Ascending aorta (tissue), 2 donors: ENCODE measurements at places on chromosomes 4 and X.

GRCh38 chrX:119155416-119156035, 27.9 kb upstream of the KIAA1210 start:
- no peak for DNase-seq

DNA sequence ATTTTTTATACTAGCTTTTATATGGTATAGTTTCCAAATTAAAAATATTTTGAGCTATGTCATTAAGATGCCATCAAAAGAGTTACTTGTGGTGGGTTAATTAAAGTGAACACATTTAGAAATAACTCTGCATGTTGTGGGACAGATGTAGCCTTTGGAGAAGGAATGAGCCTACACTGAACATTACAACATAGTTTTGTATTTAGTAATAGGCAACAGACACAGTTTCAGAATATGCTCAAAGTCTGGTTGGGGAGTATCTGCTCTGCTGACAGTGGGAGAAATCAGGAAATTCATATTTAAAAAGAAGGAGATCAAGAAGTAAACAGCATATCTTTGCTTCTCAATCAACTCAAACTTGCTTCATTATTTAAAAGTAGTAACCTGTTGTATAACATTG, 23.7 kb downstream of the EMCN start:
- DNase-seq: no peak

- no peak for DNase-seq
Observed at GRCh38 chrX:63525491-63525890, 174.4 kb upstream of the SPIN4 start.

DNA sequence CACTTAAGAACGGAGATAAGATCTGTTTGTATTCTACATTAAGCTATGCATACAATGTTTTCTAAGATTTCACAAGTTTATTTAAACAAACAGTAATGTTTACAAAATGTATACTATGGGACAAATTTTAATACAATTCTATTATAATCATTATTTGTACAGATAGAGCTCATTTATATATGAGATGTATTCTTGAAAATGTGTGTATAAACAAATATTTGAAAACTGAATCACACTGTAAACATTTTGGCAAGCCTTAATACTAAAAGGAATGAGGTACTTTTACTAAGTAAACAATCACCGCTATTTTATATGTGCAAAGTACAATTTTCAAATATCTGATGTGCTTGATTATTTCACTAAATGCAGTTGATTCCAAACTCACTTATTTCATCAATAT, 119.2 kb upstream of the MAB21L2 start:
- DNase-seq: no peak

- no peak for DNase-seq
Observed at GRCh38 chrX:132181364-132181763, 37.9 kb downstream of the RAP2C start.

DNA sequence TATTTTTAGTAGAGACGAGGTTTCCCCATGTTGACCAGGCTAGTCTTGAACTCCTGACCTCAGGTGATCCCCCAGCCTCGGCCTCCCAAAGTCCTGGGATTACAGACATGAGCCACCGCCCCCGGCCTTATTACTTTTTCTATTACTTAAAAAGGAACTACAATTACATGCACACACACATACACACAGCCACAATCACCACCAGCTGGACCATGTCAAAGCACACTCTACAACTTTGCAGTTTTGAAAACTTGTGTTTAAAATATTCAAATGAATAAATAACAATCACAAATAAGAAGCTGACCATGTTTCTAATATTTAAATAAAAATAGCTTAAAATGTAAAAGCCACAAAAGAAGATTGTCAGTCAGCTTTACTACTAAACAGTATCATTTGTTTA, 23.4 kb downstream of the SLC10A7 start:
- no peak for DNase-seq

DNA sequence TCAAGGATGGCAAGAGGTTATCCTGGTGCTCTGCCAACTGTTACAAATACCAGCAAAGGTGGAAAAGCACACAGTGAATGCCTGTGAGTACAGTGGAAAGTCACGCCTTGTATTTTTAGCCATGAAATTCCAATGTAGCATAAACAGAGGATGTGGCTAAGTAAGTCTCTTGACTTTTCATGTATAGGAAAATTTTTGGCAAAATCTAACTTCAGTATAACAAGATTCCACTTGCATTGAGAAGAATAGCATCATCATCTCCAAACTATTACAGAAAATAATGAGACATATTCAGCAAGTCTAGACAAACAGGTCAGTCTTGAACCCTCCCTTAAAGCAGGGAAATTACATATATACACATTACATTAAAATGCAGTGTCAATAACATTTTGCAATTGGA, 7.9 kb downstream of the SLC10A6 start:
- DNase-seq: no peak

DNA sequence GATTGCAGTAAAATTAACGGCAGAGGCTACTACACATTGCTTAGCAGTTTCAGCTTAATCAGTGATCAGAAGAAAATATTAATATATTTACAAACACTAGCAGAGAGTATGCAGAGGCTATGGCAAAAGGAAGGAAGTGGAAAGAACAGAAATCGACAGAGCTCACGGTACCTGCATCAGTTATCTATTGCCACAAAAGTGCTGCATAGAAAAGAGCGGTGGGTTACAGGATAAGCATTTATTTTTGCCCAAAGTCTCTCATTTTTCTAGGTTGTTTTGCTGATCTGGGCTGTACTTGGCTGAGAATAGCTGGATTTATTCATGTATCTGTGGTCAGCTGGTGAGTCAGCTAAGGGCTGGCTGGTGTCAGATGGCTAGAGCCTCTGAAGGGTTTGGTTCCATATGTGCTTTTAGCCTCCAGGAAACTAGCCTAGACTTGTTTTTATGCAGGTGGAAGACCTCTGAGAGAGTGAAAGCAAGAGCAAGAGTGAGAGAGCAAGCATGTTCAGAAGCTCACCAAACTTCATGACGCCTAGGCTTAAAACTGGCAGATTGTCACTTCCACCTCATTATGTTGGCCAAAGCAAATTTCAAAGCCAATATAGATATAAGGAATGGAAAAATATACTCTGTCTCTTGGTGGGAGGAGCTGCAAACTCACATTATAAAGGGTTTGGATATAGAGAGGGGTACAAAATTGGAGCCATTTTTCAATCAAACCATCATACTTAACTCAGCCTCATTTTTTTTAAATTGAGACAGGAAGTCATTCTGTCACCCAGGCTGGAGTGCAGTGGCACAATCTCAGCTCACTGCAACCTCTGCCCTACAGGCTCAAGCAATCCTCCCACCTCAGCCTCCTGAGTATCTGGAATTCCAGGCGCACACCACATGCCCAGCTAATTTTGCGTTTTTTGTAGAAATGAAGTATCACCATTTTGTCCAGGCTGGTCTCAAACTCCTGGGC, 153.2 kb upstream of the RPL34 start:
- no peak for DNase-seq

- no peak for DNase-seq
Observed at GRCh38 chrX:148634591-148634990, 134.2 kb downstream of the AFF2 start.

- peak; percentile 92 for DNase-seq
Observed at GRCh38 chrX:68827848-68828624, 785 bp upstream of the EFNB1 start.

DNA sequence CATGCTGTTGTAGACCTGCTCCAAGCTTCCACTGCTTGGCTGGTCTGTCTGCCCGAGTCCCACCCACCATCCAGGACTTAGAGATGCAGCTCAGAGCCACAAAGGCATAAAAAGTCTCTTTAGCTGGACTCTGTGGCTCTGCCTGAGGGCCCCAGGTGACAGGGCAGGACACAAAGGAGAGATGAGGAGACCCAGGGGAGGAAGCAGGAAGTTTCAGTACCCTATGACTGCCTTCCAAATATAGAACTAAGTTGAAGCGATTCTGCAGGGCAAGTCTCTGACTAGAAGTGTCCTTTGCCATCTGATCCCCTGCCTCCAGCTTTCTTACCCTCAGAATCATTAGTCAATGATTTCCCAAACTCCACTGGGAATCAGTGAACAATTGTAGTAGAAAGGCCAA, 11.2 kb upstream of the CXCR3 start:
- DNase-seq: no peak

DNA sequence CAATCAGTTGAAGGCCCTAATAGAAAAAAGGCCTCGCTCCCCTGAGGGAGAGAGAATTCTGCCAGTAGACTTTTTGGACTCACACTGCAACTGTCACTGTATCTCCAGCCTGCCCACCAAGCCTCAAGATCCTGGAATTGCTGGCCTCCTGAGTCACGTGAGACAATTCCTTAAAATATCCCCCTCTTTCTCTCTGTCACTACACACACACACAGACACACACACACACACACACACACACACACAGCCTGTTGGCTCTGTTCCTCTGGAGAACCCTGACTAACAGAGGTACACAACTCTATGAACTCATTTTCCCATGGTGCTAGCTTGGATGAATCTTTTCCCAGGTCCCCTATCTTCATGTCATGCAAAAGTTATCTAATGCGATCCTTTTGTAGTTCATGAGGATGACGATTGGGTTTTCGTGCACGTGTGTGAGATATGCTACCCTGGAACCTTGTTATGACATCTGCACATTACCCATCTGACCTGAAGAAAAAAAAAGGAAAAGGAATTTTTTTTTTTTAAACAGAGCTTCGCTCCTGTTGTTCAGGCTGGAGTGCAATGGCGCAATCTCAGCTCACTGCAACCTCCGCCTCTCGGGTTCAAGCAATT, 13.7 kb downstream of the CLRN2 start:
- DNase-seq: no peak

- DNase-seq: no peak
Observed at GRCh38 chr4:79025170-79025569, 85.9 kb upstream of the PAQR3 start.

DNA sequence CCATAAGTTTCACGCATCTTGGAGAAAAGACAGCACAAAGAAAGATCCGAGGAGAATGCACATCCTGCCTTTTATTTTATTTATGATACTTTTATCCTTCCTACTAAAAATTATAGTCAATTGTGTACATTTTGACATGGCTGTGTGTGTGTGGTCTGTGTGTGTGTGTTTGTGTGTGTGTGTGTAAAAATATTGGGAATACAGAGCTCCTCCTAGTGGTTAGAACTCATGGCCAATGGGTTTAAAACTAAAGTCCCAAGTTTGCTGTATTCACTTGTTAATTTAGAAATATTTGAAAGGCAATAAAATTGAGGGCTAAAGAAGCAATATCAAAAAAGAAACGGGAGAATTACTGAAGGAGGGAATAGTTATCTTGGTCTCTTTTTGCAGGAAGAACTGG, 47.5 kb downstream of the NKX6-1 start:
- DNase-seq: no peak

- no peak for DNase-seq
Observed at GRCh38 chr4:87326460-87326859, 3.8 kb upstream of the HSD17B13 start.
